ENCODE measurements at places on chromosomes 5 and 9.

DNA sequence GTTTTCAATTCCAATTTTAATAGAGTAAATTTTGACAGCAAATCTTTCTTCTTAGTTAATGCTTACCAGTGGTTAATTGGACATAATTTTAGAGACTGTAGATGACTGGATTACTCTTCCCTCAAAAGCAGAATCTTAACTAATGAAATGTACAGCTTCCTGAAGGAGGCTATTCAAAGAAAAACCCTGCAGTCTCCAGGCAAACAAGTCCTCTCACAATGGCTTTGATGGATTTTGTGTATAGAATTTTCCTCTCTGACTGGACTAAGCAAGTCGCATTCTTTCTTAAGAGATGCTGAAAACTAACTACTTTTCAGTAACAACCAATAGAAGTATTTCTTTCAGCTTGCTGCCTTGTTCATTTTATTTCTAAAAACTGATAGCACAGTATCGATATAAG lies 35.7 kb upstream of the TMED7 start:
- no peak for DNase-seq

GRCh38 chr9:107020040-107020530 lies 157.1 kb downstream of the ZNF462 start:
- no peak for DNase-seq

DNA sequence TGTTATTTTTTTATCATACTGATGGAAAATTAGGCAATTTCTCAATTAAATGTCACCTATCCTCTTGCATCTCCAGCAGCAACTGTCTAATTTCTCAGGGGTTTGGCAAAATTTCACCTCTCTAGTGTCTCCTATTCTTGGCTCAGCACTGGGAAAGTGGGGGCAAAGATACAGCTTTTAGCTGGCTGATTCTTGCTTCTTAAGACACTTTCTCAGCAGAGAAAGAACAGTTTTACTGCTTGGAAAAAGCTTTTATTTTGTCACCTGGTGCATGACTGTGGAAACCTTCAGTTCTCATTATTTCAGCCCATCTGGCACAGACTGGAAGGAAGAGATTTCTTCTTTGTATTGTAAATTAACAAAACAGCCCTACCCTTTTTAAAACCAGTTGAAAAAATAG lies 283.6 kb upstream of the SGCD start:
- DNase-seq, result no peak

- no peak for DNase-seq
Observed at GRCh38 chr5:1180841-1181271, 20.5 kb upstream of the SLC6A19 start.

DNA sequence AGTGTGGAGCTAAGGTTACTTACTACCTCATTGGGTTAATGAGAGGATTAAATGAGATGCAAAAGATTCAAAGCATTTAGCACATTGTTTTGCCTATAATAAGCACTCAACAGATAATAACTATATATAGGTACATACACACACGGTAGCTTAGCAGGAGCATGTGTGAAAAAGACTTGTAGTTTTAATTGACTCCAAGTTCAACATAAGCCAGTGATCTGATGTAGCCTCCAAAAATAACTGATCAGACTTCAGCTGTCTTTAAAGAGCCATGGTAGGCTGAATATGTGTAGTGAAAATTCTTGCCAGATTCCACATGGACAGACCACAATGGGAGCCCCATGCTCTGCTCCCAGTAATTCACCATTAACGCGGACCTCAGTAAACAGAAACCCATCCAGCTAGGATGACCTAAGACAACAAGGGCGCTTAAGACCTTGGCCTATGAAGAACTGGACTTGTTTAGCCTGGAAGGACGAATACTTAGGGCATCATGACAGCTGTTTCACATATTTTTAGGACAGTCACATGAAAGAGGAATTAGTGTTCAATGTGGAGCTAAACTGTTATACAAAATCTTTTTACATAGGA lies 115.1 kb upstream of the ZNF366 start:
- DNase-seq, result no peak

DNA sequence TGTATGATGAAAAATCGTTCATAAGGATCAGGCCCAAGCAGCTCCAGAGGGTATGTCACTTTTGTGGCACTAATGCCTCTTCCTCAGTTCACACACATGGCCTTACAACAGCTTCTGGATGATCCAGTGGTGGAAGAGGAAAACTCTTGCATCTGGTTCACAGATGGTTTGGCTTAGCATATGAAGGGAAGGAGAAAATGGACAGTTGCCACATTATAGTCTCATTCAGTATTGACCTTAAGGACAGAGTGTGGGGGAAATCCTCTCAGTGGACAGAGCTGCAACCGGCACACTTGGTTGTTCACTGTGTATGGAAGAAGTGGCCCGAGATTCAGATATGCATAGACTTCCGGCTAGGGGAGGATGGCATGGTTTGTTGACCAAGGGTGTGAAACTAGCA lies 22.8 kb downstream of the C9orf57 start:
- no peak for DNase-seq

DNA sequence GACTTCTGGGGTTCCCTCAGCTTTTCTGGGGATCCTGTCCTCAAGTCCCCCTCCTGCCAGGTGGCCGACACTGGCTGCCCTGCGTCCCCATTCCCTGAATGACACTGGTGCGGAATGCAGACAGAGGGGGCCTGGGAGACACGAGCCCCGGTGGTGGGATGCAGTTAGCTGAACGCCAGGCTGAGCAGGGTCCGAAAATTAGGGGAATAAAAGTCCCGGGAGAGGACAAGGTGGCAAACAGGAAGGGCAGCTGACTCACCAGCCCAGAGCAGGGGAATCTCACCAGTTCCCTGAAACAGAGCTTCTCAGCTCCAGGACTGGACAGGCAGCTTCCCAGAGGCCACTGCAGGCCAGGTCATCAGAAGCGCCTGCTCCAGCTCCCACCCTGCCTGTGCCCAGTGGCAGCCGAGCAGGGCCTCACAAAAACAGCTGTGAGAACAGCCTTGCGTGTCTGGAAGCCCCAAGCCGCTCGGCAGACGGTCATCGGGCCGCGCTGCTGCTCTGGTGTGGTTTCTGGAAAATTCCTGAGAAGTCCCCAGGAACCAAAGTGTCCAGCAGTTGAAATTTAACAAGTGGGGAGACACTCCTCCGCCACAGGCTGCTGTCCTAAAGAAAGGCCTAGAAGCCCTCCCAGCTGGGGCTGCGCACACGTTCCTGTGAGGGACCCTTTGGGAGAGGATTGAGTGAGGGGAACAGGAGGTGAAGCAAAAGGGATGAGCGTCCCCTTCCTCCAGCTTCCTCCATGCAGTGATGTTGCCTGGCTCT lies 47.6 kb upstream of the EXOC3 start:
- DNase-seq, result no peak

GRCh38 chr5:53323943-53324642 lies 156.3 kb upstream of the FST start:
- peak; percentile 19 for DNase-seq
